ENCODE measurements at places on chromosomes 2 and 18. TPM values are rescaled to one million over a fixed set of nuclear protein-coding genes. Genes with fewer than 3 reads are reported as not detected.

DNA sequence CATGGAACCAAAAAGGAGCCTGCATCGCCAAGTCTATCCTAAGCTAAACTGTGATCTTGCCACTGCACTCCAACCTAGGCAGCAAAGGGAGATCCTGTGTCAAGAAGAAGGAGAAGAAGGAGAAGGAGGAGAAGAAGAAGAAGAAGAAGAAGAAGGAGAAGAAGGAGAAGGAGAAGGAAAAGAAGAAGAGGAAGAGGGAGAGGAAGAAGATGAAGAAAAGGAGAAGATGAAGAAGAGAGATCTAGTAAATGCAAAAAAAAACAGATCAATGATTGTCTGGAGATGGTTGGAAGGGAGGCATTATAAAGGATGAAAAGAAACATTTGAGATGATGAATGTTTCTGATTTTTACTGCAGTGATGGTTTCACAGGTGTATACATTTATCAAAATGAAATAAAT is 1629.0 kb upstream of the PIK3C3 start:
- no peak for DNase-seq

- DNase-seq, result no peak
These were observed 52.7 kb upstream of the CALCRL start for GRCh38 chr2:187500585-187501359.

Gene IGFBP5
- 500 TPM for total RNA-seq

DNA sequence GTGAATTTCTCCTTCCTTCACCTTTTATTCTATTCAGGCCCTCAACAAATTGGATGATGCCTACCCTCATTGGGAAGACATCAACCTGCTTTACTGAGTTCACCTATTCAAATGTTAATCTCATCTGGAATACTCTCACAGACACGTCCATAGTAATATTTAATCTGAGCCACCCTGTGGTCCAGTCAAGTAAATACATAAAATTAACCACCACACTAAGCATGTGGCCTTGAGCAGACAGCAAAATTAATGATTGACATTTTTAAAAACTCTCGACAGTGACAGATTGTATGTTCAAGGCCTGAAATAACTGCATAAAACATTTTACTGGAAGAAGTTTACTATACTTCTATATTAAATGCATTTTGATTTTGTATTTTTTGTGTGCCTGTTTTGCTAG is 540.6 kb upstream of the GCFC2 start:
- no peak for DNase-seq

Gene ALPP
- not detected for total RNA-seq

GRCh38 chr2:160510617-160511016 is 17.0 kb upstream of the RBMS1 start:
- no peak for DNase-seq

Gene SCN2A
- total RNA-seq, result 1.9 TPM

Gene DLGAP1
- total RNA-seq, result 6.0 TPM

GRCh38 chr2:159998961-159999360 is 63.5 kb downstream of the PLA2R1 start:
- DNase-seq, result no peak

- DNase-seq, result no peak
These were observed 40.6 kb downstream of the ZNF516 start for GRCh38 chr18:76454418-76454817.

DNA sequence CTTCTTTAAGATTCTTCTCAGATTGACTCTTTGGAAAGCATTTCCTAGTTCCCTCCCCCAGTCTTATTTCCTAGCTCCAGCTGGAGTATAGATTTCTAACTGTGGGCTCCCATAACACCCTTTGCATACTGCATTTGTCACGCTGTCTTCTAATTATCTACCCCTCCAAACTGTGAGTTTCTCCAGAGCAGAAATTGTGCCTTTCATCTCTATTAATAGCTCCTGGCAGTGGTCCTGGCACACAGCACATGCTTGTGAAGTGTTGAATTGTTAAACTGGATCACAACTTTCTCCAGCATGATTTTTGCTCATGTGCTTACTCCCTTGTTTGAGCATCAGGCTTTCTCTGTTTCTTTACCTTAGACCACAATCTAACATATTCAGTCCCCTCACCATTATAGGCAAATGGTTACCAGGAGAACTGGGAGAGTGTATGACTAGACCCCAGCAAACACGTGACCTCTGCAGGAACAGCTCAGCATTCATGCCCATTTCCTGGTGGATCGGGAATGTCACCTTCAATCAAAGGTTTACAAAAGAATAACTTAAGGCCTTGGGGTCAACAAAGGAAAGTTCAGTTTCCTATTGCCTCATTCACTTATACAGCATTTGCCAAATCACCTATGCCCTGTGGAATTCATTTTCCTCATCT is 175.7 kb upstream of the TANK start:
- DNase-seq, result no peak

GRCh38 chr2:71545572-71546274 is 92.4 kb downstream of the DYSF start:
- DNase-seq, result peak; percentile 38

Gene FOXI3
- total RNA-seq, result not detected

DNA sequence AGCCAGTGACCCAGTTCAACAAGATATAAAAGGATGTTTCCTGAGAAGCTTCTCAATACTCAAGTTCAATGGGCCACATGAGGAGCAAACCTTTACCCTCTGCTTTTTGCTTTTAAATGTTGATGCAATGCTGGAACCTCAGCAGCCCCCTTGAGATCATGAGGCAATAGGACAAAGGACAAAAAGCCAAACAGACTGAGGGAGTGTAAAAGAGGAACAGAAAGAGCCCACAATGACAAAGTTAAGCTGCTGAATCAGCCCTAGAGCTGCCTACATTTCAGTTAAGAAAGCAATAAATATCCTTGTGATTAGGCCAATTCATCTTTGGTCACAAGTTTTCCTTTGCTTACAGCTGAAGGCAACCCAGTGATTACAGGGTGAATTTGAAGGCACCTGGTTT is 76.9 kb downstream of the MRO start:
- no peak for DNase-seq

- DNase-seq, result no peak
These were observed 204.6 kb downstream of the SH3RF3 start for GRCh38 chr2:109333414-109334210.

Gene MPP4
- total RNA-seq, result 0.37 TPM

DNA sequence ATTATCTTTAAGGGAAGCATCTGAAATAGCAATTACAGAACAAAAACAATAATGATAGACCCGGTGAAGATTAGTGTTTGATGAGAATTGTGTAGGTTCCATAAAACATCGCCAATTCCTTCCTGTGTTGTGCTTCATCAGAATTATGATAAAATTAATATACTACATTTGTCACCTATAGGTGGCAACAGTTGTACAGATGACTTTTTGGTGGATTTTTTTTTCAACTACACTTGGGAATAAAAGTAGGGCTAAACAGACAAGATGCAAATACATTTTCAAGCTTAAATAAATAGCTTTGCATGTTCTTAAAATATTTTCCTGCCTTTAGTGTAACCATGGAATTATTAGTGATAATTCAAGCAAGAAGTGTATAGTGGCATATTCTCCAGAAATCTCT is 7.0 kb upstream of the LYPD1 start:
- DNase-seq, result no peak

Gene SERPINB12
- total RNA-seq, result not detected

Gene LOXL3
- total RNA-seq, result 112 TPM

GRCh38 chr2:105625632-105626031 is 119.1 kb upstream of the NCK2 start:
- no peak for DNase-seq

Gene CREG2
- total RNA-seq, result not detected

GRCh38 chr2:111519071-111519470 is 364.9 kb downstream of the ANAPC1 start:
- no peak for DNase-seq

Gene EML4
- total RNA-seq, result 50.0 TPM

Gene SERPINB10
- total RNA-seq, result not detected

Gene GRP
- total RNA-seq, result not detected

DNA sequence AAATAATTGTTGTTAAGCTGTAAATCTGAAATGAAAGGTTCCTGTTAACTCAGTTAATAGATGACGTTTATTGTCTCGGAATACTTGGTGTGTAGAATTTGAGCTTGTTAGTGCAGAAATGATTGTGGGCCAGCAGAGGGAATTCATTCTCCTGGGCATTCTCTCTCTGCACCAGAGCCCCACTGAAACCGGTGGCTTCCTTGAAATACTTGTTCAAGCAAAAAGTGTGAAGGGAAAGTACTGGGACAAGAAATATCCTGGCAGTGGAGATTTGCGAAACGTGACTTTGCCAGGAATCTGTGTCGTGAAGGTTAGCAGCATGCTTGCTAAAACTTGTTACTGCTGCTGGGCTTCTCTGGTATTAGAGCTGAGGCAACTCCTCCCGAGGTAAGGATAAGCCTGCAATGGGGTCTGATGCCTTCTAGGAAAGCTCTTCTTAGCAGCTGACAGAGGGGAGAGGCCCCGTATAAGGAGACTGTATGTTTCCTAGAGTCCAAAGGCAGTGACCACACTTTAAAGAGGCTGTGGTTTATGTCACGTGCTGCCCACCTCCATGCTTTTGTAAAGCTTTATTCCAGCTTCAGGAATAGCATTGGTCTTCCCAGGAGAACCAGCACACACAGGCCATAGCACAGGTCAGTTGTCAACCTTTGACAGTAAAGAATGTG is 2.0 kb downstream of the ITGA6 start:
- DNase-seq, result no peak

Data from chondrocyte (in vitro differentiated cells).